Endothelial cell (in vitro differentiated cells): ENCODE measurements at places on chromosomes 4 and X. TPM values are rescaled to one million over a fixed set of nuclear protein-coding genes. Genes with fewer than 3 reads are reported as not detected.
A peak's percentile ranks its signal among the peaks of the same experiment; 100 is the strongest.

DNA sequence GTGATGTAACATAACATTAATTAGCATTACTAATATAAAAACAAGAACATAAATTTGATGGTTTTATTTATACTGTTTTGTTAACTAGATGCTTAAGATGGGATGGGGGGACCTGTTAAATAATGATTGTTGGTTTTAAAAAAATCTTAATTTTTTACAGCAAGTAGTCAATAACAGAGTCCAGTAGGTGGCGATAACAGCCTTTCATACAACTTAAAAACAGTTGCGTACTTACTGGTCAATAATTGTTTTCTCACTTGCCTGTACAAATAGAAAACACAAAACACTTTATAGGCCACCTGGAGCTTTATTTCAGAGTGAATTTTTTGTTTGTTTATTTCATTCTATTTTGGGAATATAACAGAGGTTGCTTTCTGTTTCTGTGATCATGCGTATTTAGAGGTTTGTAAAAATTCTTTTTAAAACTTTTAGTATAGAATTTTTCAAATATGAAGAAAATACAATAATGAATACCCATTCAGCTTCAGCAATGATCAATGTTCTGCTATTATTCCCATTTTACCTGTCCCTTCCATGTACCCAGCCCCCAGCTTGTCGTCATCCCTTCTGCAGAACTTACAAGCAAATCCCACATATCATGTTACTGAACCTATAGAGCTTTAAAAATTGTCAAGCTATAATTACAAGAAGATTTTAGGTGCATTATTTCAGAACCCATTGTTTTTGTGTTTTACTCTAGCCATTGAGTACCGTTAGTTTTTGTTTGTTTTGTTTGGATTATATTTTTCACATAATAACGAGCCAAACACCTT, 97.1 kb downstream of the MRPL1 start:
- H3K4me3 ChIP-seq, result no peak overlapping the region
- H3K27ac ChIP-seq, result no peak overlapping the region
- no peaks in the 10 kb centered on the region for H3K27me3 ChIP-seq
- DNase-seq, result no peak
- H3K4me1 ChIP-seq, result peaks cover 4% of the 10 kb centered on the region
- peaks cover 1% of the 10 kb centered on the region for H3K36me3 ChIP-seq

DNA sequence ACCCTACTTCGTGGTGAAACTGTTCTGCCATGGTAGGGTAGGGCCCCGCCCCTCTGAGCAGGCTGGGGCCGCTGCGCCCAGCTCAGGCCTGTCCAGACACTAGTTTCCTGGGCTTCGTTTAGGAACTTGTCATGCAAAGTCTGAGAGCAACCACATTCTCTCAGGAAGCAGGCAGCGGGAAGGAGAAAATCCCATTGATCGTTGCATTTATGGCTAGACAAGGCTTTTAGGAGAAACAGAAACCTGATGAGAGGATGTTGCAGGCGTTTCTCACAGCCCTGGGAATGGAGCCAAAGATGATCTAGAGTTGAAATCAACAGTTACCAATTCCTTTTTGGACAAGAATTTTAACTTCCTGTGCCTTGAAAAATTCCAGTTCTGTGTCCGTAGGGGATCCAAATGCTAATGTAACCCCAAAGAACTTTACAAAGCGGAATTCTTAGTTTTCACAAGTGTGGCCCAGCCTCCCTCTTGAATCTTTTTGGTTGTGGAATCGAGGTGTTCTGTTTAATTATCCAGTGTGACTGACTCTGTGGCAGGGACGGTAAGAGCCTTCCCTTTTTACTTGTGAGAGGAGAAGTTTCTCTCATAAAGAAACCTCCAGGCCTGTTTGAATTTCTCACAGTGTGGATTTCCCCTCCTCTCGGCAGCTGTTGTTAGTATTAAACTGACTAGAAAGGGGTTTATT, 4.5 kb upstream of the CXCL9 start:
- H3K27ac ChIP-seq, result no peak overlapping the region
- H3K27me3 ChIP-seq, result no peaks in the 10 kb centered on the region
- no peaks in the 10 kb centered on the region for H3K36me3 ChIP-seq
- H3K4me3 ChIP-seq, result no peak overlapping the region

DNA sequence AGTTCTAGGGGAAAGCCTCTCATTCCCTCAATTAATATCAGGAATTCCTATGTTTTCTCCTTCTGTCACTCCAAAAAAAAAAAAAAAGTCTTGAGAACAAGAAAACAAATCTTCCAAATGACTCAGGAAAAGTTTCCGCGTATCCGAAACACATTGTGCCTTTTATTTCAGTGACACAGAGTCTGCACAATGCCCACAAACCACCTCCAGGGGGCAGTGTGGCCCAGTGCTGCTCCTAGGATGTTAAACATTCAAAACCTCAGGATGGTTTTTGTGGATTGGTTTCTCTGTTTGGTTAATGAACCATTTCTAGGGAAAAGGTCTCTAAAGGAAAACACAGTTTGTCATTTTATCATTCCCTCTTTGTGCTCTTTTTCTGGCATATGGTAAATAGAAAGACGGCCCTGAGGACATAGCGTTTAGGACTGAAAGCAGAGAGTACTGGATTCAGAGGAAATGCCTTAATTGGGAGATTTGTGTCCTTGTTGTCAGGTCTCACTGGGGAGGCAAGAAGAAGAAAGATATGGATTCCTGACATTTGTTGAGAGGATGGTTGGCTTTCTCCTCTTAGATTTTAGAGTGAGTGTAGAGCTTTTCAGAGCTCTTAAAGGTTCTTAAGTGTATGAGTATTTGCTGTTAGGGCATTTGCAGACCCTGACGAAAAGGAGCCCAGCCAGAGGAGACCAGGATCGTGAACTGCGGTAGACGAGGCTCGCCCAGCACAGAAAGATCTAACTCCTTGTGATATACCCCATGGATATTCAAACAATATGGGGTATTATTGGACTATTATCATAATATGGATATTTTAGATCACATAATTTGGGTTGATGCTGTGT, 65.7 kb upstream of the MAP9 start:
- peaks cover 3% of the 10 kb centered on the region for H3K27me3 ChIP-seq
- no peaks in the 10 kb centered on the region for H3K36me3 ChIP-seq
- DNase-seq, result peak; percentile 81
- H3K27ac ChIP-seq, result no peak overlapping the region

DNA sequence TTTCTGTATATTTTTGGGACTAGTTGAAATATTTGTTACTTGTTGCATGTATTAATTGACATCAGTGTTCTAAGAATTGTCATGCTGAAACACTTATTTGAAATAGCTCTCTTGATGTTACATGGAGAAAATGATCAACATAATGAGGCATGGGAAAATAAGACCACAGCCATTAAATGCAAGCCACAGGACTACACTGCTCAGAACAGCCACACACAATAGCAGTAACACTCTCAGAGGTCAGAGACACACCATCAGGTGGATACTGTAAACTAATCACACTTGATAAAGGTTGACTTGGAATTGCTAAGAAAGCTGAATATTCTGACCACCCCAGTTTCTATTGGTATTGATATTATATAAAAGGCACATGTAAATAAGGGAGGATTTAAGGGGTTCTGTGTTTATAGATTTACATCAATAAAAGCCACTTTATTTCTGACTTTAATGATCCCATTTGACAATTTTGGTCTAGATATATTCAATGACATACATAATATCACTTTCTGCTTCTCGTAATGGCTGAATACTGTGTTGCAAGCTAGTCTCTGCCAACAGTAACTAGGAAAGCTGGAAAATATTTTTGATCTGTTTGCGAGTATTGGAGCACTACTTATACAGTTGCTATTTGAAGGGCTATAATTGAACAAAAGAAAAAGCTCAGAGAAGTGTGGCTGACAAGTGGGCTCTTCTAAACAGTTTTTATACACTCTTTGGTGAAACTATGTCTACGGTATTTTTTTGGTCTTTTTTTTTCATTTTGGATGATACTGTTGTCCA, 876.5 kb upstream of the INTU start:
- DNase-seq, result no peak
- H3K36me3 ChIP-seq, result no peaks in the 10 kb centered on the region
- H3K4me3 ChIP-seq, result no peak overlapping the region
- no peak overlapping the region for H3K27ac ChIP-seq

GRCh38 chrX:71320126-71320525, 18.6 kb downstream of the ITGB1BP2 start:
- peaks cover 1% of the 10 kb centered on the region for H3K27me3 ChIP-seq
- no peak for DNase-seq
- H3K36me3 ChIP-seq, result peaks cover 18% of the 10 kb centered on the region

The AVPR2 gene
- total RNA-seq, result 0.77 TPM

The FAM47E gene
- 1.1 TPM for total RNA-seq

DNA sequence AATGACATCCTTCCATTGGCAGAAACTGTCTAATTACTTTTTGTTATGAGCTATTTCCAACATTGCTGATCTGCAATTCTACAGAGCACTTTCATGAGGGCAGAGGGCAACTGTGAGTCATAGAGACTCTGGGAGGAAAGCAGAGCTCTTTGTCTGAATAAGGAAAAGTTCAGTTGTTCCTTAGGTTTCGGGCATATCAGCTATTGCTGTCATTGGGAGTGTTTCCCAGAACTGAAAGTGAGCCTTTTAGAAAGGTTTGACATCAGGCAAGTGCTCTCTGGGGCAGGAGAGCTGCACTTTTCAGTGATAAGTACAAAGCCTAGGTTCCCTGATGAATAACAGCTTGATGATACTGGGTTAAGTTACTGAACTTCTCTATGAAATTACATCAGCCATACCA, 119.2 kb upstream of the EDNRA start:
- DNase-seq, result no peak
- no peak overlapping the region for H3K4me3 ChIP-seq
- no peaks in the 10 kb centered on the region for H3K4me1 ChIP-seq

- DNase-seq, result no peak
- no peak overlapping the region for H3K4me3 ChIP-seq
- no peaks in the 10 kb centered on the region for H3K4me1 ChIP-seq
- no peaks in the 10 kb centered on the region for H3K36me3 ChIP-seq
Measured at GRCh38 chr4:183130328-183131155, 31.5 kb downstream of the WWC2 start.

GRCh38 chrX:154380787-154381186, 1.7 kb downstream of the EMD start:
- H3K4me3 ChIP-seq, result peak overlapping the region; percentile 91
- no peak overlapping the region for H3K27ac ChIP-seq
- H3K27me3 ChIP-seq, result no peaks in the 10 kb centered on the region
- H3K36me3 ChIP-seq, result no peaks in the 10 kb centered on the region
- H3K4me1 ChIP-seq, result peaks cover 8% of the 10 kb centered on the region

DNA sequence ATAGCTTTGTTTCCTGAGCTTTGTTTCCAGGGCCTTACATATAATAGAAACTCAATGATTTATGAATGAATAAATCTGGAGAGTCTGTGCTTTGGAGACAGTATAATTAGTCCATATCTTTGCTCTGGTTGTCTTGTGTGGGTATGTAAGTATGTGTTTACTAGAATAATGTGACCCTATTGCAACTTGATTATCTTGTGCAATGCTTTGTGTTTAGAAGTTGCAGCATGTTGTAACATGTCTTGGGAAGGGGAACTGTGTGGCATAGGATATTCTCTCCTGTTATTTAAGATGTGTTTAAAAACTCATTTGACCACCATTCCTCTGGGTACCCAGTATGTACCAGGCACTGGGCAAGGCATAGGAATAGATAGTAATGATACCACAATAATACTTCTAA, 6.1 kb downstream of the SPATA18 start:
- no peaks in the 10 kb centered on the region for H3K36me3 ChIP-seq
- no peak overlapping the region for H3K4me3 ChIP-seq
- peaks cover 22% of the 10 kb centered on the region for H3K4me1 ChIP-seq
- DNase-seq, result no peak
- H3K27me3 ChIP-seq, result peaks cover 4% of the 10 kb centered on the region

- no peak overlapping the region for H3K4me3 ChIP-seq
- no peak for DNase-seq
- peaks cover 5% of the 10 kb centered on the region for H3K27me3 ChIP-seq
- H3K27ac ChIP-seq, result no peak overlapping the region
Measured at GRCh38 chrX:153774576-153775292, 6.1 kb upstream of the SRPK3 start.

GRCh38 chrX:72255445-72255844, 16.6 kb upstream of the ERCC6L start:
- H3K27me3 ChIP-seq, result peaks cover 2% of the 10 kb centered on the region
- H3K4me3 ChIP-seq, result no peak overlapping the region
- H3K4me1 ChIP-seq, result no peaks in the 10 kb centered on the region
- H3K27ac ChIP-seq, result no peak overlapping the region
- DNase-seq, result peak; percentile 30
- H3K36me3 ChIP-seq, result no peaks in the 10 kb centered on the region

The SMIM10 gene
- total RNA-seq, result 0.51 TPM

DNA sequence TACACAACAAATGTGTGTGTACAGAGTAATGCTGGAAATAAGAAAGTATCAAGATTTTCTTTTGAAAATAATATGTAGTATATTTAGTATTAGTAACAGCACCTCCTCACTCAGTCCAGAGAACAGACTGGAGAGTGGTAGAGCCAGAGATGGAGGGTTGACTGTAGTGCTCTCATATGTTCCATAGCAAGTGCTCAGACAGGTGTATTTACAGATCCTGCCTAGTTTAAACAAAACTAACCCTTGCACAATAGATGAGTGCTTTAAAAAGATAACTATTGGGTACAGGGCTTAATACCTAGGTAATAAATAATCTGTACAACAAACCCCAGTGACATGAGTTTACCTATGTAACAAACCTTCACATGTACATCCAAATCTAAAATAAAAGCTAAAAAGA, 381.0 kb upstream of the EMCN start:
- H3K27ac ChIP-seq, result no peak overlapping the region
- no peak overlapping the region for H3K4me3 ChIP-seq
- H3K4me1 ChIP-seq, result no peaks in the 10 kb centered on the region
- no peaks in the 10 kb centered on the region for H3K36me3 ChIP-seq
- H3K27me3 ChIP-seq, result no peaks in the 10 kb centered on the region

- H3K27me3 ChIP-seq, result no peaks in the 10 kb centered on the region
- no peaks in the 10 kb centered on the region for H3K36me3 ChIP-seq
- no peak overlapping the region for H3K4me3 ChIP-seq
- DNase-seq, result no peak
- H3K27ac ChIP-seq, result no peak overlapping the region
- peaks cover 8% of the 10 kb centered on the region for H3K4me1 ChIP-seq
Measured at GRCh38 chr4:147576084-147576483, 41.1 kb upstream of the TMEM184C start.
